ENCODE measurements at places on chromosomes 16 and 17. TPM values are rescaled to one million over a fixed set of nuclear protein-coding genes. Genes with fewer than 3 reads are reported as not detected.

Gene SLC5A10
- total RNA-seq = not detected

Gene FHOD1
- total RNA-seq = 50.1 TPM

DNA sequence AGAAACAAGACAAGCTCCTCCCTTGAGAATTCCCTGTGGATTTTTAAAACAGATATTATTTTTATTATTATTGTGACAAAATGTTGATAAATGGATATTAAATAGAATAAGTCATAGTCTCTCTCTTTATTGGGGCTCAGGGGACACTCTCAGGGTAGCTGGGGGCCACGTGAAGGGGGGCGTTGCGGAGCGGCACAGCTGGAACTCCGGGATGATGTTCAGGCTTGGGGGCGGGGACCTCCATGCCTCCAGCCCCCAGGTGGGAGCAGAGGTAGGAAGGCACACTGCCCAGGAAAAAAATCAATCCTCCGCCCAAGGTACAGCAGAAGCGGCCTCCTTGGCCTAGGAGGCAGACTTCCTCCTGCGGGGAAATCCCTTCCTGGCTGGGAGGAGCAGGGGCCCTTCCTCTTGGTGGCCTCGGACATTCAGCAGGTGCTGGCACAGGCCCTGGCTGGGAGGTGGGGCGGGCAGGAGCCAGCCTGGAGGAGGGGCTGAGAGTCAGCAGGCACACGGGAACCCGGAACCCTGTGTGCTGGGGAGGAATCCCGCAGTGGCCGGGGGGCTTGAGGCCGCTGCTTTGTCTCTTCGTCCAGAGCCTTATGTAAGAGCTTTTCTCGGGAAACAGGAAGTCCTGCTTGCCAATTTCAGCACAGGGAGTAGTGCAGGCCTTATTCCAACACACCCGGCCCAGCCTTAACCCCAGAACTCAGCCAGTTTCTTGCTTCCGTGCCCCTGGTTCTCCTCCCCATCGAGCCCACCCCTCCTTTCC, 591 bp upstream of the TNFSF13 start:
- H3K27me3 ChIP-seq = no peaks in the 10 kb centered on the region
- peaks cover 2% of the 10 kb centered on the region for H3K36me3 ChIP-seq
- H3K4me1 ChIP-seq = peaks cover 31% of the 10 kb centered on the region
- DNase-seq = no peak

Gene KRTAP9-1
- total RNA-seq = not detected

- H3K4me3 ChIP-seq = no peak overlapping the region
- H3K27ac ChIP-seq = no peak overlapping the region
- H3K4me1 ChIP-seq = no peaks in the 10 kb centered on the region
- no peak for DNase-seq
Measured at GRCh38 chr16:20995711-20996110, 95.1 kb downstream of the LYRM1 start.

DNA sequence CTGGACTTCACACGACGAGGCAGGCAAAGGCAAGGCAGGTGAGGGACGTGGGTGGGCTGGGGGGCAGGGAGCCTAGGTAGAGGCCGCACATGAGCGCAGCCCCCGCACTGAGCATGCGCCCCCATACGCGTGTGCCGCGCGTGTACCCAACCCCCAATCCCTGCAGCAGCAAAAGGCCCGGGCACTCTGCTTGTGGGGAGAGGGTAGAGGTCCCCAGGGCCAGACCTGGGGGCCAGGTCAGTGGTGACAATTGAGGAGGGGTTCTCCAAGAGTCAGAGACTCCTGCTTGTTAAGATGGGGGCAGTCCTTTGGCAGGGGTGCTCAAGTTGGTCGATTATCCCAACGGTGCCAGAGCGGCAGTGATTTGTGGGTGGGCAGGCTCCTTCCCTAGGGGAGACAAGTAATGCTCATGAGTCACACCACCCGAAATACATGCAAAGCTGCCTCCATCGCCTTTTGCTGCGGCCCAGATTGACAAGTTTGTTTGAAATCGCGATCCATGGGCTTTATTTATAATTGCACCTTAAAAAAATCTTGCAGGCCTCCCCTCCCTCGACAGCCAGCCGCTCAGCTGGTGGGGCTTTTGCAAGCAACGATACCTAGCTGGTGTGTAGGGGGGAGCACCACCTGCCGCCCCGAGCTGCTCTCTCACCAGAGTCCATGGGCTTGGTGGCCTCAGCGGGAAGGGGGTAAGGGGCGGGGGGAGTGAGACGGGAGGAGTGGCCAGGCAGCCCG, 1.1 kb upstream of the GIT1 start:
- H3K27ac ChIP-seq = peak overlapping the region; percentile 88
- no peaks in the 10 kb centered on the region for H3K27me3 ChIP-seq
- peaks cover 69% of the 10 kb centered on the region for H3K4me1 ChIP-seq
- peak overlapping the region; percentile 69 for H3K4me3 ChIP-seq
- DNase-seq = peak; percentile 89
- no peaks in the 10 kb centered on the region for H3K36me3 ChIP-seq

DNA sequence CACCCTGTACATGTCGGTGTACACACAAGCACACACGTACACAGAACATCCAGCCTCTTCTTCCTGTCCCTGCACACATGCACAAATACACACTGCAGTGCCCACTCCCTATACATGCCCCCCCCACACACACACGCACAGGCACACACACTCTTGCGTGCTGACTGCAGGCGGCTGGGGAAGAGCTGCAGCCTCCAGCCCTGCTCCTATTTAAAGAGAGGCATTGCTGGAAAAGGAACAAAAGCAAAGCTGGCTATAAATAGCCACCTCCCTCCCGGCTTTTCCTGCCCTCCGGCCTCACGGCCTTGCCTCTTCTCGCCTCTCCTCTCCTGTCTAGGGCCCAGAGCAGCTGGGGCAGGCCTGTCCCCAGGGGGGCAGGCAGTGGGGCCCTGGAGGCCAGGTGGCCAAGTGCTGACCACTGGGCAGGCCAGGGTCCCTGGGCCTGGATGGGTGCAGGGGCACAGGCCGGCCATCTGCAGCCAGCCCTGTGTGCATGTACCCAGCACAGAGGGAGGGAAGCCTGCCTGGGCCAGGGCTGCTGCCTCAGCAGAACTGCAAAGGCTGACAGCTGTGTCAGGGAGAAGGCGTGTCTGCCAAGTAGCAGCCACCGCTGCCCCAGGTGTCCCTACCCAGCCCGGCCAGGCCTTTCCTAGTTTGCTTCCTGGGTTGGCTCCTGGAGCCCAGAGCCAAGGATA, 25.4 kb downstream of the RTN4RL1 start:
- no peak for DNase-seq
- peaks cover 39% of the 10 kb centered on the region for H3K4me1 ChIP-seq
- peak overlapping the region; percentile 70 for H3K27ac ChIP-seq

- H3K27me3 ChIP-seq = no peaks in the 10 kb centered on the region
- DNase-seq = no peak
- H3K27ac ChIP-seq = no peak overlapping the region
- H3K4me3 ChIP-seq = peak overlapping the region; percentile 87
Measured at GRCh38 chr17:7437369-7437863, 1.9 kb upstream of the FGF11 start.

- H3K27me3 ChIP-seq = no peaks in the 10 kb centered on the region
- H3K27ac ChIP-seq = no peak overlapping the region
- no peak overlapping the region for H3K4me3 ChIP-seq
Measured at GRCh38 chr17:1009229-1010085, 12.5 kb downstream of the TIMM22 start.

DNA sequence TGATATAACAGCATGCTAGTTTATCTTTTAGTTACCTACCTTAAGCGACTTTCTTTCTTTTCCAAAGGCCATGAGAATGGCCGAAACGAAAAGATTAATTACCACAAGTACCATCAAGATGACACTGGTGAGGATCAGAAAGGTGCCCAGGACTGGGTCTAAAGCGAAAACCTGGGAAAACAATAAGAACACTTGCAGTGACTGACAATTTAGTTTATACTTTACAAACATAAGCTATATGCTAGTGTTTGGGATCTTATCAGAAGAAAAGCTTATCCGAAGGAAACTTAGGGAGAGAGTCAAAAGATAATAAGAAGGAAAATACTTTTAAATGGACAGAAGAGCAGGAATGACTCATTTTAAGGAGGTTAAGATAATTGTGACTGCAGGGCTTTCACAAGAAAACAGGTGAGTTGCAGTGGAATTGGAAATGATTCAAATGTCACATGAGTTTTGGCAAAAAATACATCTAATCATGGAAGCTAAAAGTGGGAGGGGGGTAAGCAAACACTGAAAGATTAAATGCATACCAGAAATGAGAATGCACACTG, 34.8 kb downstream of the IST1 start:
- no peak for DNase-seq
- peaks cover 32% of the 10 kb centered on the region for H3K36me3 ChIP-seq
- H3K27ac ChIP-seq = no peak overlapping the region
- H3K4me3 ChIP-seq = no peak overlapping the region
- peaks cover 38% of the 10 kb centered on the region for H3K4me1 ChIP-seq

Gene CD7
- not detected for total RNA-seq
